ENCODE measurements at places on chromosomes 2 and 18. TPM values are rescaled to one million over a fixed set of nuclear protein-coding genes. Genes with fewer than 3 reads are reported as not detected.

The CPLX4 gene
- total RNA-seq = not detected

The STARD6 gene
- 0.53 TPM for total RNA-seq

The THOC1 gene
- total RNA-seq = 30.6 TPM

The UGT1A7 gene
- not detected for total RNA-seq

The AKAIN1 gene
- total RNA-seq = not detected

The DSEL gene
- total RNA-seq = 52.3 TPM

The ARHGEF4 gene
- total RNA-seq = 1.3 TPM

The LYG2 gene
- total RNA-seq = not detected

The HNMT gene
- 90.6 TPM for total RNA-seq

The PPP1R1C gene
- 0.56 TPM for total RNA-seq

The MC4R gene
- not detected for total RNA-seq

The FOXI3 gene
- total RNA-seq = not detected

The ANKRD29 gene
- total RNA-seq = 4.9 TPM

The SELENOI gene
- 10.8 TPM for total RNA-seq

The CERKL gene
- total RNA-seq = 0.13 TPM

The RAB6D gene
- not detected for total RNA-seq

The CFC1 gene
- not detected for total RNA-seq

The SEPTIN10 gene
- total RNA-seq = 146 TPM

The CFAP65 gene
- not detected for total RNA-seq

The CTAGE1 gene
- 0.12 TPM for total RNA-seq

The GAL3ST2 gene
- total RNA-seq = not detected

The EVA1A gene
- total RNA-seq = 29.3 TPM

The LYPD6 gene
- 0.13 TPM for total RNA-seq

The STK39 gene
- total RNA-seq = 16.8 TPM

The GALNT5 gene
- total RNA-seq = 28.8 TPM

The VIL1 gene
- total RNA-seq = not detected

The IL1F10 gene
- total RNA-seq = not detected

The DAPL1 gene
- total RNA-seq = not detected

The DPY30 gene
- 53.8 TPM for total RNA-seq

The GALNT3 gene
- total RNA-seq = 2.0 TPM

The PELI1 gene
- 13.2 TPM for total RNA-seq

The C2orf78 gene
- not detected for total RNA-seq

The KHK gene
- total RNA-seq = 0.81 TPM

The CCDC68 gene
- 3.9 TPM for total RNA-seq

The SP3 gene
- total RNA-seq = 85.9 TPM

The STAM2 gene
- total RNA-seq = 40.3 TPM

The UGT1A8 gene
- not detected for total RNA-seq

The KIF1A gene
- not detected for total RNA-seq

The NEB gene
- total RNA-seq = 0.53 TPM

The EMILIN2 gene
- total RNA-seq = 10.3 TPM

The SULT1C4 gene
- 0.19 TPM for total RNA-seq

The ANO7 gene
- 0.40 TPM for total RNA-seq

The CTNNA2 gene
- not detected for total RNA-seq

The MTCL1 gene
- total RNA-seq = 11.9 TPM

The ANKRD30BL gene
- total RNA-seq = not detected

The CLEC4F gene
- total RNA-seq = not detected

The RNPEPL1 gene
- total RNA-seq = 17.8 TPM

The METAP1D gene
- 4.1 TPM for total RNA-seq

The SERPINB8 gene
- 20.1 TPM for total RNA-seq

The SLC4A3 gene
- 0.40 TPM for total RNA-seq

The MAB21L4 gene
- total RNA-seq = not detected

The SP140L gene
- 10.3 TPM for total RNA-seq
